ENCODE measurements at places on chromosomes 11 and 22.

GRCh38 chr22:41996826-41997225 is 1.8 kb upstream of the WBP2NL start:
- DNase-seq: no peak

DNA sequence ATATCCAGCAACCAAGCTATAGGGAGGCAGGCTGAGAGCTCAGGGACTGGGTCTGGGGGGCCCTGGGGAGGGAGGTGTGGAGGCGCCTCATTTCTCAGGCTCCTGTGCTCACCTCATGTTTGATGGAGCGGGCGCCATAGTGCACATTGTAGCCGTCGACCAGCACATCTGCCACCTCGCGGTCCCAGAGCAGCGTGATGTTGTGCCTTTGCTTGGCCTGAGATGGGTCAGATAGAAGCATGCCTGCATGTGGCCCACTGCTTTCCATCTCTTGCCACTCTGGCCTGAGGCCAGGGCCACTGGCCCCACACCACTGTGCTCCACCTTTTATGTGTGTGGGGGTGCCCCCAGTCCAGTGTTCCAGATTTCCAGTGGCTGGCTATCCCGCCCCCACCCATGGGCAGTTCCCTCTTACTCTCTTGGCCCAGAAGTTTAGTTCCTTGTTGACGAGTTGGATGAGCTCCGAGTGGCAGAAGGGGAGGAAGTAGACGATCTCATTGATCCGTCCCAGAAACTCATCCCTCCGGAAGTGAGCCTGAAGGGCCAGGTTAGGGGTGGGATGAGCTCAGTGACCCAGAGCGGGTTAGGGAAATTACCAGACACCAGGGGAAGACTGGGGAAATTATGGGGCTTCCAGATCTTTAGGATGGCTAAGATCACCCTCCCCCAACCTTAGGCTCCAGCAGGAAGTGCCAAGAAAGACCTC is 50.1 kb upstream of the PHOX2A start:
- no peak for DNase-seq

DNA sequence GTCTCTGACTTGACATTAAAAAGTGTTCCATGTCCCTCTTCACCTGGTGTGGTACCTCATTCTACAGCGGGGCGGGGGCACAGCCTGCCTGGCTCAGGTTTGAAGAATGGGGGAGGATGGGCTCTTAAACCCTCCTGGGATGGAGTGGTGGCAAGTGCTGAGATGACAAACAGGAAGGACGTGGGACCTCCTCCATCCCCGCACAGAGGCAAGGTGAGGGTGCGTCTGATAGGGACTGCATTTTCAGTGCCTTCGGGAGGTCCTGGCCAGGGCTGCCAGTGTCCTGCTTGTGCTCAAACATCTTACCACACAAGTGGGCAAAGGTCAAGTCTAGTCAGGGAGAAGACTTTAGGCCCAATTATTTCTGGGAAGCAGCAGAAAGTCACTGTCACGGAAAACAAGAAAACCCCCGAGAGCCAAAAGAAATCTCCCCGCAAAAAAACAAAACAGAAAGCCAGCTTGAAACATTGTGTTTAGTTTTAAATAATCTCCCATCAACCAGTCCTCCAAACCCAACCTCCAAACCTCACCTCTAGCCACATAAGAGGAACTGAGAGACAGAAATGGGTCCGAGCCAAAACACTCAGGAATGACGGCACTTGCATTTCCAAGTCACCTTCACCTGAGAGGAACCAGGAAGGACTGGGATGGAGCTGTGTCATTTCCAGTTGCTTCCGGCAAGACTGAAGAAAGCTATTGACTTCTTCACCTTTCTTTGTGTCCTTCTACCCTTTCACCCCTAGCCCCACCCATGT is 966.5 kb downstream of the NTM start:
- no peak for DNase-seq

- DNase-seq: no peak
Observed at GRCh38 chr11:102385085-102386007, 38.3 kb downstream of the BIRC2 start.

DNA sequence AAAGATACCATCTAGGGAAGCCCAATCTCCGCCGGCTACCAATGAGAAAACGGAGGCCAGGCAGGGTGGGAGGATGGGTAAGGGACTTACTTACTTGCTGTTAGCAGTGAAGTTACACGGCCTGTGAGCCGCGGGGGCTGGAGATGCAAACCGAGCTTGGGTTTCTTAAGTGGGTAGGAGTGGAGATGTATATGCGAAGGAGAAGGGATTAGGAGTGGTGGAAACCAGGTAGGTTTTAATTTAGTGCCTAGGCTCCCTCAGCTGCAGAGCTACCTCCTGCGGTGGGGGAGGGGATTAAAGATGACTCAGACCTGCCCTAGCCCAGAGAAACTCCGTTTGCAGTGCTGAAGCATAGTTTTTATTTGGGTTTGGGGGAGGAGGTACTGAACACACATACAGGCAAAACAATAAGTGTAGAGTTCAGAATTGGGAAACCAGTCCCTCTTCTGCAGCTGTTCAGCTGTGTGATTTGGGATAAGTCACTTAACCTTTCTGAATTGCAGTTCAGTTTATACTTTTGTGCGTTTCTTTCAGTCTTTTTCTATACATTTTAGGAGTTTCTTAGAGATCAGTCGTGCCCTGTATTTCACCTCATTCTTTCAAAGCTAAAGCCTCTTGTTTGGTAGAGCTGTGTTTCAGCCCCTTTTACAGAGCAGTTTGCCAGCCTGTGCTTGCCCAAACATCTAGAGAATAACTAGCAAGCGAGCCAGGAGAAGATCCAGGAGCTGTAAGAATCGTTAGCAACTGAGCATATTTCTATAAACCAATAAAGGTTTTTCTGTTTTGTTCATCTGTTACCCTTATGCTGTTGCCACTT is 596 bp upstream of the TNRC6B start:
- peak; percentile 86 for DNase-seq

GRCh38 chr11:12689029-12689755 is 15.0 kb downstream of the TEAD1 start:
- DNase-seq: no peak

DNA sequence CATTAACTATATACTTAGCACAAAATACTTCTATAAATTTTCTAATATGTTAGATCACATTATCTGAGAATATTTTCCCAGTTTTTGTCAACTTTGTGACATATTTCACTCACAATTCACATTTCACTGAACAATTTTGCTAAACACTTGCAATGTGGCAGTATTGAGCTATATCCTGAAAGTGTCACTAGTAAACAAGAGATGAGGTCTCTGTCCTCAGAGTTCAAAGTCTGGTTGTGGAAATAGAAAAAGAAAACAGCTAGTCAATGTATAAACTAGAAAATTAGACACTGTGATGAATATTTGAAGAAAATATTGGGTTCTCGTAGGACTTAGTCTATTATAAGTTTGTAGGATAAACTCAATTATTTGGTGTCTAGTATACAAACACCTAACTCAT is 87.4 kb upstream of the CHORDC1 start:
- no peak for DNase-seq

GRCh38 chr22:19870153-19871022 is 15.7 kb upstream of the GNB1L start:
- DNase-seq: peak; percentile 0

- DNase-seq: no peak
Observed at GRCh38 chr22:30304495-30305244, 15.4 kb upstream of the CASTOR1 start.

- DNase-seq: no peak
Observed at GRCh38 chr11:61133956-61134662, 27.1 kb downstream of the VPS37C start.

GRCh38 chr11:106889718-106890117 is 128.6 kb downstream of the GUCY1A2 start:
- no peak for DNase-seq

DNA sequence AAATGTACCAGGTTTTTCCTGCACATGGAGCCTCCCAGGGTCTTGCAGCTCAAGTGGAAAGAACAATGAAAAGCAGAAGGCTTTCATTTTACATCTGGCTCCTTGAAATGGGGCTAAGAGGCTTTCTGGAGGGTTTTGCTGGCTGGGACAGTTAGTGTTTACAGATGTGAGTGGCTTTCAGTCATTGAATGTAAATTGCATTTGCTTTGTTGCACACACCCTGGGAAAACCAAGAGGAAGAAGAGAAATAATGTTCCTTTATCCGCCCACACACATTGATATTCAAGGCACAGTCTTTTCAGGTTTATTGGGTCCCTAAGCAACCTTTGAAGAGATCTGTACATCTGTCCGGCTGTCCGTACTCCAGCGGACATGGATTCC is 144.5 kb downstream of the SPON1 start:
- no peak for DNase-seq
